Neuronal stem cell (in vitro differentiated cells): ENCODE measurements at places on chromosomes 3 and 15.

GRCh38 chr3:189316296-189317019 lies 144.7 kb downstream of the TPRG1 start:
- no peak for DNase-seq

- DNase-seq: no peak
These were observed 12.8 kb upstream of the BNIP2 start for GRCh38 chr15:59701880-59702279.

- DNase-seq: no peak
These were observed 78.8 kb downstream of the SLC7A14 start for GRCh38 chr3:170507063-170507462.

GRCh38 chr15:67080900-67081431 lies 15.6 kb downstream of the SMAD3 start:
- no peak for DNase-seq

DNA sequence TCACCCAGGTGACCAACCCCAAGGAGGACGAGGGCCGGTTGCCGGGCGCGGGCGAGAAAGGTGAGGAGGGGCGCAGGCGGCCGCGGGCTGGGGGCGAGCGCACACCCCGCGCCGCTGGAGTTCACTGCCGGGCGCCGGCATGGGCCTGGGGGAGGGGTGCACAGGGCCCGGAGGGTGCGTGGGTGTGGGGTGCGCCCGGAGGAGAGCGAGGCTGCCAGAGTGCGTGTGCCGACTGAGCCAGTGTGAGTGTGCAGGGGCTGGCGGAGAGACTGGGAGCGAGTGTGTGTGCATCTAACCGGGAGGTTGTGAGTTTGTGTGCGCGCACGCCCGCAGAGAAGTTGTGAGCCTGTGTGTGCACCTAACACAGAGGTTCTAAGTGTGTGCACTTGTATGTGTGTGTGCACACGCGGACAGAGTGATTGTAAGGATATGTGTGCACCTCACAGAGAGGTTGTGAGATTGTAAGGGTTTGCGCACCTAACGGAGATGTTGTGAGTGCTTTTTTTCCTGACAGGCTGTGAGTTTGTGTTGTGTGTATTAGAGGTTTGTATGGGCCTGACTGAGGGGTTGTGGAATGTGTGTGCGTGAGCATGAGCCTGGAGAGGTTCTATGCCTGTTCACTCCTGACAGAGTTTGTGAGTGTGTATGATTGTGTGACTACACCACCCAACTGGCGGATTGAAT lies 681 bp downstream of the CTDSPL start:
- peak; percentile 41 for DNase-seq

DNA sequence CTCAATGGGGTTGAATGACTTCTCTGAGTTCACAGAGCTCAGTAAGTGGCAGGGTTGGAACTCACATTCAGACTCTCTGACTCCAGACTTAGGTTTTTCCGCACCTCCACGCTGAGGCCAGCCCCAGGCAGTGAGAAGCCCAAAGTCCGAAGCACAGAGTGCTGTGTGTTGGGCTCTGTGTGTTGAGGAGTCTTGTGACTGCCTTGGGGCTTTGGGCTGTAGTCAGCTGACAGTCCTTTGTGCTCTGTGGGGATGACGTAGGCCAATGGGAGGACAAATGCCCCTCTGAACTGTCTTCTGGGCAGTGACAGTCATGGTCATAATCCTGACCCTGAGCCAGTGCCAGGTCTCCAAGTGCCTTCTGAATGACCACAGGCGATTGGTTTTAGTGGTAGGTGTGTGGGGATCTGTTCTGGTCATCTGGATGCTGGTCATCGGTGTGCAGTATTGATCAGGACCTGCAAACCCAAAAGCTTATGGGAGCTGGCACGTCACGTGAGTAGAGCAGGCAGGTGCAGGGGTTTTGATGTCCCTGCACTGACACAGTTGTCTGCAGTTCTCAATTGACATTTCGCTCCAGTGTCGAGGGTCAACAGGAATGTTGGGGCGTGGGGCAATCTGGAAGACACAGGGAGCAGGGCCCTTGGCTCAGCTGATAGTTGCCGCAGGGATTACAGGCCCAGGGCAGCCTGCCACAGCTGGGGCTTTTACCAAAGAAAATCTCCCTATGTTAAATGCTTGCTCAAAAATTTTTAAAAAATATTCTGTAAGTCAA lies 45.3 kb downstream of the CAPN3 start:
- DNase-seq: no peak

- no peak for DNase-seq
These were observed 68.6 kb upstream of the NPHP3 start for GRCh38 chr3:132790806-132791205.

GRCh38 chr3:24088782-24089181 lies 143.7 kb downstream of the NR1D2 start:
- DNase-seq: no peak
